Muscle of arm (tissue), 14 donors: ENCODE measurements at places on chromosomes 12 and 14.

GRCh38 chr12:26723379-26724308 lies 109.3 kb downstream of the ITPR2 start:
- no peak for DNase-seq

DNA sequence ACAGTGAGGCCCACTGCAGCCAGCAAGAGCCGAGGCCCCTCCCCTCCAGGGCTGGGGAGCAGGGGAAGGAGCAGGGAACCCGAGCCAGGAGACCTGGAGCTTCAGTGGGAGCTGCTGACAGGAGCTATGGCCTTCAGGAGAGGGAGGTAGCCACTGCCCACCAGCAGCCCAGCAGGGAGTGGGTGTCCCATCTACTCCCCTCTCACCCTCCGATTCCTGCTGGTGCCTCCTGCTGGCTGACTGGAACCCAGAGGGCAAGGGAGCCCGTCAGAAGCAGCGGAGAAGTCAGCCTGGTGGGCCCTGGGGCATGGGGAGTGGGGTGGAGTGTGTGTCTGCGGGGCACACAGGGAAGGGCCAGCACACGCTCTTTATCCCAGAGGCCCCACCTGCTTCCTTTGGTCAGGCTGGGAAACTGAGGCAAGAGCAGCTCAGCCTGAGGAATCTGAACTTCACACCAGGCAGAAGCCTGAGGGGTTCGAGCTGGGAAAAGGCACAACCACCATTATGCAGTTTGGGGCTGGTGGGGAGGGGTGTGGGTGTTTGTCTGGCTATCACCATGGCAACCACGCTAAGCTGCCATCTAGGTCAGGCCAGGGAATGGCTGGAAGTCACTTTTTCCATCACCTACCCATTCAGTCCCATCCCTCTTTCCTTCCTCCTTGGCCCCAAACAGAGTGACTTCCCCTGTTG lies 36.8 kb upstream of the PLEKHG6 start:
- DNase-seq, result no peak

- no peak for DNase-seq
Observed at GRCh38 chr12:5364036-5364770, 67.7 kb upstream of the NTF3 start.

GRCh38 chr12:56631790-56632700 lies 1.9 kb upstream of the BAZ2A start:
- no peak for DNase-seq
